ENCODE measurements at places on chromosomes 6 and 20. TPM values are rescaled to one million over a fixed set of nuclear protein-coding genes. Genes with fewer than 3 reads are reported as not detected.
A peak's percentile ranks its signal among the peaks of the same experiment; 100 is the strongest.

DNA sequence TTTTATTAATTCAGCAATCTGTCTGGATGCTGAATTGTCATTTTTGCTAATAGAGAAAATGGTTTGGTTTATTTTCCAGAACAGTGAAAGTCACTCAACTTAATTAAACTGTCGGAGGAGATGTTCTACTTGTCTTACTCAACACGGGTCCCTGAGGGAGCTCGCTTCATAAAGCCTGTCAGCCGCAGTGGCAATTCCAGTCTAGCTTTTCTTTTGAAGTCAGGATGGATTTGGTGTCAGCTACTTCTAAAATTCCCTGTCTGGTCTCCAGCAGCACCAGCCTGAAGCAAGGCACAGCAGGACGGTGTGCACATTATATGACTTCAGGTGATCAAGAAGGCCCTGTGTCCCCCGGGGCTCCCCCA lies 261.5 kb downstream of the SLC24A3 start:
- DNase-seq: no peak

GRCh38 chr6:139370283-139370998 lies 4.0 kb downstream of the CITED2 start:
- DNase-seq: peak; percentile 53

DNA sequence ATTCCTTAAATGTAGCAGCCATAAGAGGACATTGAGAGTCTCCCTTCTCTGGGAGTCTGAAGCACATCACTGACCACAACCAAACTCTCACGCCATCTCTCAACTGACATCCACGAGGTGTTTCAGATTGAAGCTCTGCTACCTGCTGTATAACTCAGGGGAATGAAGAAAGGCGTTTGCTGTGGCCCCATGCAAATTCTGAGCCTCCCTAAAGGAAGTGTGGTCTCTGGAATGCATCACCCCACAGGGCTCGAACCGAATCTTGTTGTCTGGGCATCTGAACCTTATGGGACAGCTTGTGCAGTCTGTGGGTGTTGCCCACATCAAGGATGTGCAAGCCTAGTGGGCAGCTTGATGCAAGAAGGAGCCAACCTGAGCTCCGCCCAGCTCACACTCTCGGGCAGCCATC lies 10.9 kb downstream of the PMEPA1 start:
- DNase-seq: no peak

- no peak for DNase-seq
Measured at GRCh38 chr6:154408891-154409500, 52.4 kb upstream of the IPCEF1 start.

DNA sequence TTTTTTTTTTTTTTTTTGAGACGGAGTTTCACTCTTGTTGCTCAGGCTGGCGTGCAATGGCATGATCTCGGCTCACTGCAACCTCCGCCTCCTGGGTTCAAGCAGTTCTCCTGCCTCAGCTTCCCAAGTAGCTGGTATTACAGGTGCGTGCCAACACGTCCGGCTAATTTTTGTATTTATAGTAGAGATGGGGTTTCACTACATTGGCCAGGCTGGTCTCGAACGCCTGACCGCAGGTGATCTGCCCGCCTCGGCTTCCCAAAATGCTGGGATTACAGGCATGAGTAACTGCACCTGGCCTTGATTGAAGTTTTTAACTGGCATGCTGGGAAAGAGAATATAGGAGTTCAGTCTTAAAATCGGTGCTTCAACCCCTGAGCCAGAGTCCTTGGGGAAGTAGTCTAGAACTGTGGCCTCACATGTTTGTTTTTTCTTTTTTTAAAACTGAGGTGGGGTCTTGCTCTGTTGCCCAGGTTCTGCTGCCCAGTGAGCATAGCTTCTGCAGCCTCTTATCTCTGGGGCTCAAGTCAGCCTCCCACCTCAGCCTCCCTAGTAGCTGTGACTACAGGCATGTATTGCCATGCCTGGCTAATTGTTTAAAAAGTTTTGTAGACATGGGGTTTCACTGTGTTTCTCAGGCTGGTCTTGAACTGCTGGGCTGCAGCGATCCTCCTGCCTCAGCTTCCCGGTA lies 3.3 kb downstream of the CBFA2T2 start:
- no peak for DNase-seq

- DNase-seq: no peak
Measured at GRCh38 chr6:77502981-77503380, 39.7 kb upstream of the HTR1B start.

The HUS1B gene
- not detected for total RNA-seq

DNA sequence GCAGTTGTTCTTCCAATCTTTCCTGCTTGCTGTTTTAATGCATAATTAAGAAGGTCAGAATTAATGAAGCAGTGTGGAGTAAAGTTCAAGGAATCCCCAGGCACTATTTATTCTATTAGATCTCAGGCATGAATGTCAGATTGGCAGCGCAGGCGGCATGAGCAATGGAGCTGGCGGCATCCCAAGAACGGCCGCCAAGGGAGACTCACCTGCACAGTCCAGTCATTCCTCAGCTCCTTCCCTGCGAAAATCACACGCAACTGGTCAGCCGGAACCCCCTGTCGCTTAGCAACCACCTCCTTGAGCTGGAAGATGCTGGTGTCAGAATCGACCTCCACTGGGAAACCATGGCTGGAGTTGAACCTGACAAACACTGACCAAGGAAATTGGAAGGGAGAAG lies 284.5 kb downstream of the PRKN start:
- no peak for DNase-seq

DNA sequence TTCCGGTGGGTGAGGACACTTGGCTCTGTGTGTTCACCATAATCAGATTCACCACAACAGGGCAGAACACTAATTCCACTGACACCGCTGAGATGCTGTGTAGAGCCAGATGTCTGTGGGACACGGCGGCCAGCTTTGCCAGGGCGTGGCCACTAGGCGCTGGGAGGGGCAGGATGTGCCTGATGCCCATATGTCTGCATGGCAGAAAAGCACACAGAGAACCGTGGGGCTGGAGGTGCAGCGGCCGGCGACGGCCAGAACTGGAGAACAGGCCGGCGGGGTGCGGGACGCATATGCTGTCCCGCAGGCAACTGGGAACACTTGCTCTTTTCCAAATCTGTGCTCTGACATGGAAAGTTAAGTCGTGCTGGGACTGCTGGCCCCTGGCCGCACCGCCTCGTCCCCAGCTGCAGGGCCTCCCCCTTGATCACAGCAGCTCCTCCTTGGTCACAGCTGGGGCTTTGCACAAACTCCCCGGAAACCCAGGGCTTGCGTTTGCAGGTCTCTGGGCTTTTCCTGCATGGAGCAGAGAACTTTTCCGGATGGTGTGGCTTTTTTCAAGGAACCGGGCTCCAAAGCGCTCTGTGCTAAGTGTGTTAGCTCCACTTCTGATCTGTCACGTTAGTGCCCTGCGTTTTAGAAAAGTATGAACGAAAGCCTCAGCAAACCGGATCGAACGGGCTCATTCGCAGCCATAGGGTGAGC lies 31.1 kb downstream of the NTSR1 start:
- no peak for DNase-seq

DNA sequence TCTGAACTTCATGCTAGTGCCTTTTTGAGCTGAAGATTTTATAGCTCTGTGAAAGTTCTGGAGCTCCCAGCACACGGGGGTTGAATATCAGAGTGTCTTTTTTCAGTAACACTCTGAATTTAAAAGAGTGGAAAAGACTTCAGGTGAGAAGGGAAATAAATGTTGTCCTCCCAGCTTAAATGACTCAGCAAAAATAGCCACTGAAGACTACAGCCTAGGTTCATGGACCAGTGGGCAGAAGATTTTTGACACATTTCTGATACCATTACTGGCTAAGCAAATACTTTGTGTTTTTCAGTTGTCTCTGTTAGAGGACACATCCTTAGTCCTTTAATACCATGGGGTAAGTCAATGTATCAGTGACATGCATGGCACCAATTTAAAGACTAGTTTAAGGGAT lies 338.5 kb upstream of the SPTLC3 start:
- DNase-seq: no peak

- DNase-seq: no peak
Measured at GRCh38 chr6:90233994-90234393, 62.6 kb downstream of the BACH2 start.

The DYNLT2 gene
- total RNA-seq: 4.7 TPM

- DNase-seq: no peak
Measured at GRCh38 chr20:37856932-37857660, 45.8 kb upstream of the VSTM2L start.

DNA sequence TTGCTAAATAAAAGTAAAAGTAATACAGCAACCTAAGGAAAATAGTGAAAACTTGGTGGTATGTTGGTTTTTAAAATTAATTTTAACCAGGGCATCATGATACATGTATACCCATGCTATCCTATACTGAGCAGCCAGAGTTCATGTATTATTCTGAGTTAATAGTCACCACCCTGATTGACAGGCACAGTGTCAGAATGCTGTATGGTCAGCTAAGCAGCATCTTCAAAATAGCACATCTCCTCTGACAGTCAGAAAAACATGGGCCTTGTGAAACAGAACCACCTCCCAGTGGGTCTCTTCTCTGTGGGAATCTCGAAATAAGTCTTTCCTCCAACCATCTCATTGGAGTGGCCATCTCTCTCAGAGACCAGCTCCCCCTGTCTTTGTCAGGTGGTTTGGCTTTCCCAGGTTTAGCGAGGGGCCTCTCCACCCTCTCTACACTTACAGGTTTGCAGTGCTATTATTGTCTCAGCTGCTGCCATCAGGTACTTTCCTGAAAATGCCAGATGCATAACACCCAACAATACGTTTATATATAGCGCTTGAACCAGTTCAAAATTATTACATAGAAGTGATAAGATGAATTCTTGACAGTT lies 47.1 kb upstream of the RNF8 start:
- no peak for DNase-seq

DNA sequence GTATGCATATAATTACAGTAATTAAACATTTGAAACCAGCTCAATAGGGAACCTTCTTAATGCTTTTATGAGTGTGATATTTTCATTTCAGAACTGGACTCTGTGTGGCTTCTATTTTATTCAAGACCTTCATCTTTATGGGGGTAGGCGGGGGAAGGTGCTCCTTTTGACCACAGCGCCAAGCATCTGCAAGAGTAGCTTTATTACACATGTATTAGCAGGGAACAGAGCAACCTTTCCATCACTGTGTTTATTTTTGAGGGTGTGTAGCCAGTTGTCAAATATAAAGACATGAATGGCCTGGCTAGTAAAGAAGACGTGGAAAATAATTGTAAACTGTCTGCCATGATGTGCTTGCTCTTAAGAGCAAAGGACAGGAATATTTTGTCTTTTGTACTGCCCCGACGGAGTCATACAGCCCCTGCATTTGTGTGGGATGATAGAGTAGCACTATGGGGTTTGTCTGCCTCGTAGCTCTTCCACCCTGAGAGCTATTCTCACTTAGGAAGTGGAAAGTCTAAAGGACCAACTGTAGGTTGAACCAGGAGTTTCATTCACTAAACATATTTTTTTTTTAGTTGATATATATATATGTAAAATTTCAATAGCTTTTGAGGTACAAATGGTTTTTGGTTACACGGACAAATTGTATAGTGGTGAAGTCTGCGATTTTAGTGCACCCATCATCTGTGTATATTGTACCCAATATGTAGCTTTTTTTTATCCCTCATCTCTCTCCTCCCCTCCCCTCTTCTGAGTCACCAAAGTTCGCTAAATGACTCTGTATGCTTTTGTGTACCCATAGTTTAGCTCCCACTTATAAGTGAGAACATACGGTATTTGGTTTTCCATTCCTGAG lies 91.2 kb downstream of the CARMIL1 start:
- no peak for DNase-seq

The LTA gene
- not detected for total RNA-seq

DNA sequence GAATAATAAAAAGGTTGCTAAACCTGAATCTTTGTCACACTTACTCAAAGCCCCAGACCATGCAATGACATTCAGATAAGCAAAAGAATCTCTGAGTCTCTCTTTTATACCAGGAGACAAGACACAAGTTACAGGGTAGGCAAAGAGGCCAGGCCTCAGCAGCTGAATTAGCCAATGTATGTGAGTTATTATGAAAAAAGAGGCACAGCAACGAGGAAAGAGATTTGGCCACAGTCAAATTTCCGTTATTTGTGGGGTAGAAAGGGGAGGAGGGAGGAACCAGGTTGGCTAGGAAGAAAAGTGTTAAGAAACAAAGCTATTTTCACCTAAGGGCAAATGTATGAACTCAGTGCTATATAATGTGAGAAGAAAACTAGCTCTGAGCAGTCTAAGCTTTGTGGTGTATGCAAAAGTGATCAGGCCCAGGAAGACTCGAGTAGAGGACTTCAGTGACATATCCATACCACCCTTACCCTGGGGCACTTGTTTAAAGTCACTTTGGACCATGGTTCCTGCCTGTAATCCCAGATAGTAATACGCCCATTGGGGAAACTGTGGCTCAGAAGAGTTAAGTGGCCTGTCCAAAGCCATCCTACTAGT lies 19.1 kb downstream of the IPCEF1 start:
- DNase-seq: no peak

DNA sequence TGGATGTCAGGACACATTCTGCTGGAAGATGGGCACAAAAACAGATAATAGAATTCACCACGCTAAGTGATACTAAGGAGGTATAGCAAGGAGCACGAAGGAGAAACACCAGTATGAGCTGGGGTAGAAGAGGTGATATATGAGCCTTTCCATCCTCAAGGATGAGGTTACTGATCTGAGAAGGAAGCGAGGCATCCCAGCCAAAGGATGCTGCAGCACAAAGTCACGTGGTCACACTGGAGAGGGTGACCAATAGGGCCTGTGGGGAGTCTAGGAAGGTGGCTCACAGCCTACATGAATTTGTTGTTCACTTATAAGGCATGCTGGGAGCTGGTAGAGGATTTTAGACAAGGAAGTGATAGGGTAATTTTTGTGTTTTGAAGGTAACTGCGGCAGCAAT lies 1.4 kb downstream of the GINS1 start:
- DNase-seq: no peak

The BMP6 gene
- total RNA-seq: 0.37 TPM

GRCh38 chr6:20691185-20691584 lies 156.9 kb downstream of the CDKAL1 start:
- no peak for DNase-seq

DNA sequence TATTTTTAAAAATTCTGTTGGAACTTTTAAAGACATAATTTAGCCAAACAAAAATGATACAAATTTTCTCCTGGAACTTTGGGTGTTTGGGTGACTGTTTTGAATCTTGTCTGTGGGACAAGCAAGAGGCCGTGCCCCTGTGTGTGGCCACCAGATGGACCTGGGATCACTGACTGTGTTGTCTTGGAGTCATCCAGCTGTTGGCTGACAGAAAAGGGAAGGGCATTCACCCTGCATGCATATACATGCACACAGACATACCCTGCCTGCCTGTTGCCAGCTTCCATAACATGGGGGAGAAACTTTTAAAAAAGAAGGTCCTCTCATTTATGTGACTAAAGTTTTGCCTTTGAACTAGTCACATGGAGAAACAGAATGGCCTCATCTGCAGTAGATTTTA lies 72.7 kb downstream of the BLOC1S5 start:
- no peak for DNase-seq

GRCh38 chr6:136593748-136594490 lies 43.7 kb upstream of the MAP7 start:
- no peak for DNase-seq

- DNase-seq: peak; percentile 47
Measured at GRCh38 chr6:16762550-16763477, 1.6 kb upstream of the ATXN1 start.

The FAXC gene
- 23.0 TPM for total RNA-seq

DNA sequence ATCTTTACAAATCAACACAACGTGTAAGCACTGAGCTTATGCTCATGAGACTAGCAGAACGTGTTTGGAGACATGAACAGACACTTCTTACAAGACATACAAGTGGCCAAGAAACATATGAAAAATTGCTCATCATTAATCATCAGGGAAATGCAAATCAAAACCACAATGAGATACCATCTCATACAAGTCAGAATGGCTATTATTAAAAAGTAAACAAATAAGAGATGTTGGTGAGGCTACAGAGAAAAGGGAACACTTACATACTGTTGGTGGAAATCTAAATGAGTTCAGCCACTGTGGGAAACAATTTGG lies 327.9 kb upstream of the SOX4 start:
- no peak for DNase-seq

The ENPP5 gene
- 9.1 TPM for total RNA-seq
